Stimulated activated CD4-positive, alpha-beta T cell treated with anti-CD3 and anti-CD28 coated beads, Interleukin-4, amount 100 ng/mL, for 48 hours (primary cell): ENCODE measurements at places on chromosomes 6 and 20.

- no peak for DNase-seq
These were observed 352.9 kb downstream of the NRN1 start for GRCh38 chr6:5653801-5654200.

DNA sequence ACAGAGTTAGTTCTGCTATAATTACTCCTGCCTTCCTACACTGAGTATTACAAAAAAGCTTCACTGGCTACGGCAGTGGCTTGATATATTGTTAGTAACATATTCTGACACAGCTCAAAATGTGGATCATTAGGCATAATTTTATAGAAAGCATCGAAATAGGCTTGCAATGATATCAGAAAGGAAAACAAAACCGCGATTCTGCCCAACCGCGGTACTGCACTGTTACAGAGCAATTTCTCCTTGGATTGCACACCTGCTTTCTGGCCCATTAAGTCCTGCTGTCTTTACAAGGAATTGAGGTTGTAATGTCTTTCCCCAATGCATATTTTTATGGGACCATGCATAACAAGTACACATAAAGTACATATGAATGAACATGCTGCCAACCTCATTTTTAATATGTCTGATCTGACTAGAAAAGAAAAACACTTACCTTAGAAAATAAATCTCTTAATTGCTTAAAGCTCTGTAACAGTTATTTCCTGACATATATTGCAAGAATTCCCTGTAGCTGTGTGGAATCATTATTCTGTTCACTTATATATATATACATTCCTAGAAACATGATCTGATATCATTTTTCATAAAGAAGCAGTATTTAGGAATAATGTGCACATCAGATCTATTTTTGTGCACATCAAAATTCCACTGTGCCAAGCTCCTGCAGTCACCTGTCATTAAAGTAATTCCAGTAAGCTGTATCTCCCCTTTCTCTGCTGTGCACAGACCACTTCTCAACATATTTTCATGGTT, 763.9 kb downstream of the HACE1 start:
- DNase-seq = no peak

- DNase-seq = no peak
These were observed 37.6 kb downstream of the SPTLC3 start for GRCh38 chr20:13046409-13046808.

DNA sequence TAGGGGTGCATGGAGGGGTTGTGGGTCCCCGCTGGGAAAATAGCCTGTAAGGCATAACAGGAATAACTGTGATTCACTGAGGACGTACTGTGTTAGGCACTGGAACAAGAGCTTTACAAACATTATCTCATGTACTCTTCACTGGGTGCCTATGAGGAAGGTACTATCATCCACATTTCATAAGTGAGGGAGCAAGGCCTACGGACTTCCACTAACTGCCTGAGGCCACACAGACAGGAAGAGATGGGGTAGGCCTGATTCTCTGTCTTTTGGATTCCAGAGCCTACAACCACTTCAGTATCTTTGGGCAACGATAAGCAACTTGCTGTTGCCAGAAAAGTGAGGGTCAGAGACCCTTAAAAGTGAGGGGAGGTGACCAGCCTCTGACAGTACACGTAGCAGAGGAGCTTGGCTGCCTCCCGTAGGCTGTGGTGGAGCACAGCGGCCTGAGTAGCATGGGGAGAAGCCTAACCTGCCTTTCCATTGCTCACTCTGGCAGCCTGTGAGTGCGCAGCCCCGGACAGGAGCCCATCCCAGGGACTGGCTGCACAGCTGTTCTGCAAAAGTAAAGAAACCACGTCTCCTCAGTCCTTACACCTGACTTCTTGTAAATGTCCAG, 30.4 kb downstream of the PSMB1 start:
- no peak for DNase-seq

DNA sequence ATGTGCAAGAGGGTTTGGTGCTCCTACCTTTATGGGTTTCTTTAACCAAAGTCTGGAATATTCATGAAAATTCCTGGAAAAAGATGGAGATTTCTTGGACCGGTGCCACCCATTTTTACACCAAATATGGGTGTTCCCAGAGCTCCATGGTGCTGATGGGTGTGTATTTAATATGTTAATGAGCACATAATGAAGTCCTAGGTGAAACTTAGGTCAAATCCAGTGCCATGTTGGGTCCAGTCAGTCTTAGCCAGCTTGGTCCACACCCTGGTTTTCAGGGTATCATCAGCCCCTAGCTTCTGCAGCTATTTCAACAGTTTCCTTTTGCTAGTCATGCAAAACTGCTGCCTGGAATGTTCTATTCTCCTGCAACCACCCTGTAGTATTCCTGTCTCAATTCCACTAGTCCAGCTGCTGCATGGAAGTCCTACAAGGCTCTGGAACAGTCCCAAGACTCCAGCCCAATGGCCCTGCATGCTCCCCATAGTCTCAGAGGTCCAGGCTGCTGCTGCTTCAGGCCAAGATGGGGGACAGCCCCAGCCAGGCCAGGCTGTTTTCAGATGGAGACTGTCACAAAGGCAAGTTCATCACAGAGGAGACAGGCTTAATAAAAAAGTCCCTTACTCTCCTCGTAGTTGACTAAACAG, 31.8 kb downstream of the CST9L start:
- no peak for DNase-seq

DNA sequence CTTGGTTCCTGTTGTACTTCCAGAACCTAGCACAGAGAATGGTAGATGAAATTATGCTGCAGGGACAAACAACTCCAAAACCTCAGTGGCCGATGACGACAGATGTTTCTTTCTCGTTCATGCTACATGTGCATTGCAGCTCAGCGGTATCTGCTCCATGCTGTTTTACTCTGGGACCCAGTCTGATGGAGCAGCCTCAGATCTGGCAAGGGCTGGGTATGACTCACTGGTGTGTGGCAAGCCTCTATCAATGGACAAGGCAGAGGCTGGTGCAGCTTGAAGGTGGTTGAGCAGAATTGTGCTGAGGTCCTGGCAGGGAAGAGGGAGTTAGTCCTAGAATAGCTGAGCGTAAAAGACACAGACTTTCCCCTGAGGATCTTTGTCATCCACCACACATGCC, 10.3 kb upstream of the BLCAP start:
- DNase-seq = no peak

GRCh38 chr6:54817834-54818233, 28.7 kb upstream of the FAM83B start:
- no peak for DNase-seq

DNA sequence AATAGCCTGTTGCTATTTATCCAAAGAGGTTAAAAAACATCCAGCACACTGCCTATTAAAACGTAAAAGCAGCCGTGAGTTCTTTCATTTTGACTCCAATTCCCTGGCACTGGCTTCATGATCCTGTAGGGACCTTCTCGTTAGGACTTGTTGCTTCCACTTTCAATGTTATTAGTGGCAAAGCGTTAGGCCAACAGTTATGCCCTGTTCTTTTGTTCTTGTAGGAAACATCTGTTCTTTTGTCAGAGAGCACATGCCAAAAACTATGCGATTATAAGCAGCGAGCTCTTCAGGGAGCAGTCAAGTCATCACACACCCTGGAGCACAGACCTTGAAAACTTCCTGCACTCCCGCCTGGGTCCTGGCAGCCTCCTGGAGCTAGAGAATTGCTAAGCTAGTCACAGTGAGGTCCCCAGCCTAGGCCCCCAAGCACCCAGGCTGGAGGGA, 609.5 kb upstream of the ARID1B start:
- no peak for DNase-seq

- DNase-seq = no peak
These were observed 1193.0 kb upstream of the CITED2 start for GRCh38 chr6:140567466-140567865.

GRCh38 chr6:32940656-32941213, at the start of gene HLA-DMB:
Gene HLA-DMB (minus strand): TSS chr6:32941028. CDS start chr6:32940807, 221 bp downstream.
- DNase-seq = no peak

DNA sequence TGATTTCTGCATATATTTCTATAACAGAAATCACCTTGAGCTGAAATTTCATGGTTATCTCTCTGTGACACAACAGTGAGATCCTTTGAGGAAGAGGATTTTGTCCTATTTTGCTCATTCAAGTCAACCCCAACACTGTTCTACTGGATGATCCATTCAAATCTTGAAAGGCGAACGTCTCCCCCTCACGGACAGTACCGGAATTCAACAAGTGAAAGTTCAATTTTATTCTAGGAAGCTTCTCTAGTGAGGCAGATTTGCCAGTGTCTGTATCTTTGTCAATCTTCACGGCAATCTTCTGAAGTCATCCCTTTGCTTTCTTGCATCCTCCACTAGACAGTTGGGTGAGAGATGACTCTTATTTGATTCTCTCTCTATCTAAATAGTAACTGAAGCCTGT, 91.7 kb upstream of the PDE7B start:
- DNase-seq = no peak

- DNase-seq = no peak
These were observed 142.8 kb downstream of the ADGB start for GRCh38 chr6:146741609-146742008.

- no peak for DNase-seq
These were observed 32.8 kb upstream of the ENPP5 start for GRCh38 chr6:46203391-46204177.

- DNase-seq = no peak
These were observed 11.1 kb downstream of the BTN2A1 start for GRCh38 chr6:26468829-26469228.

DNA sequence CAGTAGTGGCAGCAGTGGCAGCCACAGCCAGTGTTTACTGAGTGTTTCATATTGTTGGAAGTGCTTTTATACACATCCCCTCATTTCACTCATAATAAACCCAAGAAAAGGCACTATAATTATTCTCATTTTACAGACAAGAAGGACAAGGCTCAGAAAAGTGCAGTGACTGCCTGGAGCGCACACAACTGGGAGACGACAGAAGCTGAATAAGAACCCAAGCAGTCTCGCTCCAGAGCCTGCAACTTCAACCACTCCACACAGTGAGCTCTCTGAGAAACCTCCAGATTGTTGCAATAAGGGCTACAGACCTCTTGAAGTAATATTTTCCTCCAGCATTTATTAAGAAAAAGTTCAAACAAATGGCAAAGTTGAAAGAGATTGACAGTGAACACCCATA, 76.9 kb downstream of the PLCG1 start:
- no peak for DNase-seq

DNA sequence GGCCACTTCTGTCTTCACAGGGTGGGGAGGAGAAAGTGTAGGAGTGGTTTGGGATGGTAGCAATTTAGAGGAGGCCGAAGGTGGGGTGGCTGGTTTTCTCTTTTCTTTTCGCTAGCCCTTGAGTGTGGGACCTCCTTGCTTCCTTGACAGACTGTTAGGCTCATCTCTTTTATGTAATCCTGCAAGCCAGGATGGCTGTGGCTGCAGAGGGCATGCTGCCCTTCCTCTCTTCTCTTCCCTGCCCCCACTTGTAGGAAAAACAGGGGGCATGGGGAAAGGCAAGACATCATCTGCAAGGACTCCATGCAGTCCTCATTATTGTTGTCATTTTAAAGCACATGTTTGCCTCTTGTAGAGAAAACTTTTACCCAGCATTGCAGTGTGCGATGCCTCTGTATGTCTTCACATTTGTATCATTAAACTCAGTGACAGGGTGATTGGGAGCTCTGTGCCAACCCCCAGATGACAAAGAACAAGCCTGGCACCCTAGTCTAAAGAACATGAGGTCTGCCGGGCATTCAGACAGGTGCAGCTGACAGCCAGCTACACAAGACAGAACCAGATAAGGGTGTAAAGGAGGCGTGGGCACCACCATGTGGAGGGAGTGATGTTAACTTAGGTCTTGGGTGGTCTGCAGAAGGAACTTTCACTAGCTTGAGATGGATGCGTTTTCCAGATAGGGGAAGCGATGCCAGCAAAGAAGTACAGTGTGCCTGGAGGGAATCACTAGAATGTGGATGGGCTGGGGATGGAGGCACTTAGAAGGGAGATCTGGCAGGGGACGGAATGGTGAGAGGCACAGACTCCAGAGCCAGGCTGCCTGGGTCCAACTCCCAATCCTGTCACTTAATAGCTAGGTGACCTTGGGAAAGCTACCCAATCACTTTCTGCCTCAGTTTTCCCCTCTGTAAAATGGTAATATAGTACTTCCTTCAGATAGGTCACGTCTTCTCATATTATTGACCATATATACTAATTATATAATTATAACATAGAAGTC, 207.6 kb downstream of the TBC1D7 start:
- DNase-seq = no peak

GRCh38 chr6:148388521-148388920, 45.9 kb downstream of the SASH1 start:
- DNase-seq = no peak

DNA sequence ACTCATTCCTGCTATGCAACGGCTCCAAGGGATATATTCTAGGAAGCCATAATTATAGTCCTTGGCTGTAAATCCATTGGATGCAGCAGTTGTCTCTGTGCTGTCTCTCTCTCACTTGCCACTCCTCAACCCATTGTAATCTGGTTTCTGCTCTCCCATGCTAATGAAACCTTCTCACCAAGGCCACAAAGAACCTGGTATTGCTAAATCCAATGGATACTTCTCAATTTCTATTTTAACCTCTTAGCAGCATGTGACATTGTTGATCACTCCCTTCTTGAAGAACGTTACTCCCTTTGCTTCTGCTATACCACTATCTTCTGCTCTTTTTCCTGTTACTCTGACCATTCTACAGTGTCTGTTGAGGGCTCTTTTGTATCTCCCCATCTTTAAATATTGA, 39.8 kb upstream of the GCLC start:
- no peak for DNase-seq

DNA sequence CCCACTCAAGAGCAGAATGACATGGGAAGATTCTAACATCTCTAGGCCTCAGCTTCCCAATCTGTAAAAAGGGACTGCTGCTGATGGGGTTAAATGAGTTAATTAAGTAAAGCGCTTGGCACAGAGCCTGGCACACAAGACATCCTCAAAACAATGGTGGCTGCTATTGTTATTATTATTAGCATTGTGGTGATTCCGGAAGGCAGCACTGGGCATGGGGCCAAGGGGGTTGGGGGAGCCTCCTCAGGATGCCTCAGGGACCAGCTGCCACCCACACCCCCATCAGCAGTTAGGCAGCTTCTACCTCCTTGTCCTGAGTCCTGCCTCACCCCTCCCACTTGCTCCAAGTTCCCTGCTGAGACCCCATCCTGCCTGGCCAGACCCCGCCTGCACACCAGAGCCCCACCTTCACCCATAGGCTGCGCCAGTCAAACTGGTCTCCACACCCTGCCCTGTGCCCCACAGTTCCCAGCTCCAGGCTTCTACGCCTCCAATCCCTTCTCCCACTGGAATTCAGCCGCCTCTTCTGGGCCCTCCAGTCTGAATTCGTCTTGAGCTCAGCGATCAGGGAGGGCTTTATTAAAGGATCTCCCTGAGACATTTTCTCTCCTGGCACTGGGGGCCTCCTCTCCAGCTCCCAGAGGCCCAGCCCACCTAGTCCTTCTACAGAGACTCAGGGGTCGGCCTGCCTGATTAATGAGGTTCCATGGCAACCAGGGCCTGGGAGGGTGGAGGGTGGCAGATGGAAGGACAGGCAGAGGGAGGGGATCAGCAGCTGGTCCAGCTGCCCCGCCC, 1.5 kb downstream of the E2F1 start:
- DNase-seq = no peak

- DNase-seq = no peak
These were observed 3.4 kb upstream of the SLC17A5 start for GRCh38 chr6:73657201-73657600.
